ENCODE measurements at places on chromosomes 4 and X.

- no peak for DNase-seq
Measured at GRCh38 chr4:76690906-76691275, 207.1 kb downstream of the SOWAHB start.

- no peak for DNase-seq
Measured at GRCh38 chr4:161762796-161763195, 401.0 kb downstream of the FSTL5 start.

DNA sequence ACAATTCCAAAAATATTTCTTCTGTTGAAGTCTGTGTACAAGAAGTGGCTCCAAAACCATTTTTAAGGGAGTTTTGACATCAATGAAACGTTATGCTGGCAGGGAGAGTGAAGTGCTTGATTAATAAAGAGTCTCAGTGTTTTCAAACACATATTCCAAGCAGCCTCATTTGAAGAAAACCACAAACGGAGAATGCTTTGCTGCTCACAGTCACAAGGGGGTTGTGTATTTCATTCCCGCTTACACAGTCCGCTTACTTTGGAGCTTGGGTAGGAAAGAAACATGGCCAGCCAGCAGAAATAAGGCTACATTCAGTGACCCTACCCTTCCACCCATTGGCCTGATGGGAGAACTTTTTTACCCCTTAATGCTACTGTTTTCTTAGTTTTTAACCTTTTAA, 586.2 kb downstream of the RAB28 start:
- DNase-seq: no peak

- no peak for DNase-seq
Measured at GRCh38 chr4:94939791-94940519, 182.2 kb downstream of the BMPR1B start.

DNA sequence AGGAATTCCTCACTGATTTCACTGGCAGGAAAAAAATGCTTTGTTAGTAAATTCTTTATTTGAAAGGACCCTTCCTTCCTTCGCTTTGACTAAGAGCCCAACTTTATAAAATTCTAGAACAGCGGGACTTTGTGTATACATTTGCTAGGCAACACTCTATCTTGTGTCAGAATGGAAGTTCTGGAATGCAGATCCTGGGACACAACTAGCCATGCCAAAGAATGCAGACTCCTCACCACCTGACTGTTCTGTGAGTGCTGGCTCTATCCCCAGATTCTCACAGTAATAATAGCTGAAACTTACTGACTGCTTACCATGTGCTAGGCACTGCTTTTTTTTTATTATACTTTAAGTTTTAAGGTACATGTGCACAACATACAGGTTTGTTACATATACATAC, 73.3 kb upstream of the ZDHHC15 start:
- DNase-seq: no peak

GRCh38 chrX:43898406-43899035, 16.3 kb upstream of the MAOB start:
- no peak for DNase-seq

DNA sequence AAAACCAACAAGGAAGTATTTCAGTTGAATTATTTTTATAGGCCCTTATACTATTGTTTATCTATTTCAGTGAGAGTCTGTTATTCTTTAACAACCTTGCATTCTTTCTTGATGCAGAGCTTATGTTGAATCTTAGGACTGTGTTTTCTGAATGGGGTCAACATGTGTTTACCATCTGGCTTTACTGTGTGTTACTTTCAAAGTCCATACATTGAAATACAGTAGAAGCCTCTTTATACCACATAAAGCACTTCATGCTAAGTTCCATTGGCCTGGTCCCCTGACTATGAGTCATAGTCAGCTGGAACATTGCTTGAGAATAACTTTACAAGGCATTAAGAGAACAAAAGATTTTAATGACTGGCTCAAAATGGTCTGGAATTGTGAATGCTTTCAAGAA, 152.6 kb downstream of the GASK1B start:
- DNase-seq: no peak

- DNase-seq: no peak
Measured at GRCh38 chr4:83639849-83640493, 104.1 kb downstream of the GPAT3 start.

GRCh38 chr4:61994036-61994435, 793.9 kb downstream of the ADGRL3 start:
- DNase-seq: no peak

- no peak for DNase-seq
Measured at GRCh38 chr4:52852041-52852440, 10.1 kb upstream of the RASL11B start.

DNA sequence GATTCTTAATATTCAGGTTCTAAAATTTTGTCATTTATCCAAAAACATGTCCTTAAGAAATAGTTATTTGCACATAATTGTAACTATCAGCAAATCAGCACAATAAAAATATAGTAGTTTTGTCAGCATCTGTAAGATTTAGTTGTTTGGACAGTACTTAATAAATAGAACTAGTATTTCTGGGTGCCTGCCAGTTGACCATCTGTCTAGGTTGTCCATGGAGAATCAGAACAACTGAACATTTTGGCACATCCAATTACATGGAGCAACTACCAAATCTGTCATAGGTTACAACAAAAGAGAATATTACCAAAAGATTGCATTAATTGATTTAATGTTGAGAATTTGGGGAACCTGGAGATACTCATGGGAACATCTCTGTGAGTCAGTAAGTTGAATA, 305.5 kb upstream of the TACR3 start:
- no peak for DNase-seq

- no peak for DNase-seq
Measured at GRCh38 chrX:95996294-95996693, 688.3 kb upstream of the DIAPH2 start.

DNA sequence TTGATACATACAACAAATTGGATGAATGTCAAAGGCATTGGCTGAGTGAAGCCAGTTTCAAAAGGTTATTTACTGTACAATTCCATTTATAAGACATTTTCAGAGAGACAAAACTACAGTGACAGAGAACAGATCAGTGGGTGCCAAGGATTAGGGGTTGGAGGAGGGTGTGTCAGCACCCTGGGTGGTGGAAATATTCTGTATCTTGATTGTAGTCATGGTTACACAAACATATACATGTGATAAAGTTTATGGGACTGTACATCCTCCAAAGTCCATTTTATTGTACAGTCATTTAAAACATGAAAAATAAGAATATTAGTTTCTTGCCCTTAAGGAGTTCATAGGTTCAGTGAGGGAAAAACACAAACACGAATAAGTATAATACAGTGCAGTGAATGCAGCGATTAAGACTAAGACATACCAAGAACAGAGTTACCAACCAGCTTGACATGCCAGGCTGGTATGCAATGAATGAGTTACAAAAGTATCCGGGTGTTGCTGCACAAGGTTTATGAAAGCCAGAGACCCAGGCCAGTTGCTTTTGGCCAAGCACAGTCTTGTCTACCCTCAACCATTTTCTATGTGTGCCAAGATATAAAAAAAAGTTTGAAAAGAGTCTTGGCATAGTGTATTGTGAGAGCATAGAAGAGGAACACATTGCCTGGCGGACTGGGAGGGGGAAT, 123.6 kb downstream of the MSL3 start:
- no peak for DNase-seq

DNA sequence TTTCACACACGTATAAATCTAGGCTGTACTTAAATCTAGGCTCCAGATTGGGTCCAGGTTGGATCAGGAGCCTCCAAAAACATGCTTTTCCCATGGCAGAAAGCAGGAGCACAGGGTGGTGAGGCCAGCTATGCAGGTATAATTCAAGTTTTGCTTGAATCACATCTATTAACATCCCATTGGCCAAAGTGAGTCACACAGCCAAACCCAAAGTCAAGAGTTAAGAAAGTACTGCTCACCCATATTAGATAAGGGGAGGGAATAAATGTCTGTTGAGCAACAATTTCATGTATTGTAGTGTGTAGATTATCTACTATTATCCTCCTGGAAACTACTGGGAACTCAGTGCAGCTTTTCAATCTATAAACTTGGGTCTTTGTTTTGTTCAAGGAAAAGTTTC, 12.8 kb downstream of the SUPT20HL2 start:
- no peak for DNase-seq

GRCh38 chr4:6052679-6053078, 34.4 kb upstream of the C4orf50 start:
- no peak for DNase-seq

DNA sequence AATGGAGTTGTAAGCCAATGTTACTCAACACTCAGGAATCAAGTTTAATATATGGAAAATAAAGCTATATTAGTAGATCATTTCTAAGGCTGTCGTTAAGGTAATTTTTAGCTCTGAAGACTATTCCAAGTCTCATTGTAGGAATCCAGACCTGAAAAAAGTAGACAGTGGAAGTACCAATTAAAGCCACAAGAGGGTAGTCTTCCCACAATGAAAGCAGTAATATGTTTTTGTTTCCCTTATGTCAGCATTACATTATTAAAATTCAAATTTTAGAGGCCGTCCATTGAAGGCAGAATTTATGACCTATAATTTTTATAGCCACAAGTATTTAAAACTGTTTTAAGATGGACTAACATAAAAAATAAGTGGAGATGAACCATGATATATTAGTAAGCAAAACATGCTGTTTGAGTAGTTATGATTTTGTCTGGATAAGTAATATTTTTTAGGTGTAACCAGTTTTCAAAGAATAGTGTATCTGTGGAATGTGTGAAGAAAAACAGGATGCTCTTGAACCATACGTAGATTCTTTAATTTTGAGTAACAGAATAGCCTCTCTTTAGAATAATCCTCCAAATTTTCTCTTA, 372.6 kb upstream of the TECRL start:
- DNase-seq: no peak

DNA sequence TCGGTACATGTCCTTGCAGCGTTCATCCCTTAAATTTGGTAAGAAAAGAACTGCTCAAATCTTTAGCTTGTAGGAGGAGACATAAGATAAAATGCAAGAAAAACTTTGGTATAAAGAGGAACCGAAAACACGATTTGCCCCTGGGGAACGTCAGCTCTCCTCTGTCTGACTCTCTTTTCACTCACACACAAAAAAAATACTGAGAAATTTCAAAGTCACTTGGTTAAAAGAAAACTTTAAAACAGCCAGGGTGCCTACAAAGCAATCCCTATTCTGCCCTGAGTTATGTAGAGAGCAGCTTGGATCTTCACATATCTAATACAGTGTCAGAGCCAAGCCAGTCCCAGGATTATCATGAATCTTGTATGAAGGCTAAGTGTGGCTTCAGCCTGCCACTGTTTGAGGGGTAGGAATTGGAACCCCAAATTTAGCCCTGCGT, 248.5 kb upstream of the CXXC4 start:
- no peak for DNase-seq

GRCh38 chr4:8010618-8011017, 71.0 kb upstream of the AFAP1 start:
- DNase-seq: no peak

DNA sequence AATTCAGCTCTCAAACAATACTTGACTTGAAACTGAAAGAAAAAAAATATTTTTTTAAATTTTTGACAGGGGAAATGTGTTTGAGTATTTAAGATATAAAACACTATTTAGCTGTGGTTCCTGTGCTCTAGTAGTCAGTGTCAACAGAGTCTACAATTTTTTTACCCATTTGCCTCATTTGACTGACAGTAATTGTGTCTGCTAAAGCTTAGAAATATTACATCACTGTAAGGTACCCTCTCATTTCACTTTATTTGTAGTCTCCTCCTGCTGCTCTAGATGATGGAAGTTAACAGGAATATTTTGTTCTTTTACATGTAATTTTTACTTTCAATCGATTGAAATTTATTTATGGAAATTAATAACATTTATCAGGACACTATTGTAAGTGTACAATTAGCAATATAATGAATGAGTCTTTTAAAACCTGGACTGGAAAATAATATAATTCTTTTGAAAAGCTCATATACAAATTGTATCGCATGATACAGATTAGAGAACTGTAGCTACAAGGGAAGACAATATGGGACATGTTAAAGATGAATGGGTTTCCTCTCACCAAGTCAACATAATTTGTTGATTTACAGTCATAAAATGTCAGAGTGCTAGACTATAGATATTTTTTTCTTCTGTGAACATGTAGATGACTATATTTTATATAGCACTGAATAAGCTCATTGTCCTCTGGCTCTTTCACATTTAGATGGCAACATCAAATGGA, 1186.5 kb upstream of the ADGRL3 start:
- DNase-seq: no peak

DNA sequence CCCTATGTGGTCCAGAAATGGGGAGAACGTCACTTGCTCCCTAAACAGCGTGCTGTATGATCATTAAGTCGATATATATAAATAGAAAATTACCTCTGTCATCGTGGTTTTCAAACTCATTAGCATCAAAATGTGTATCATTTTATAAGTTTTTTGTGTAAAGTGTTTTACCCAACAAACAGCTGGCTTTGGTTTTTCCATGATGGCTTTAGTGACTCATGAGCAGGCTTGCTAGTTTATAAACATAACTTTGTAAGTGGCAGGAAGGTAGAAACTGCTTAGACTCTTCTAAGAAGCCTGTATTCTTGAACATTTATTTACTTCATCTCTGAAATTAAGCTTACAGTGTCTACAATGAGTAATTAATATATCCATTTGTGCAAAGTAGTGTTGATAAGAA, 108.4 kb upstream of the DIPK2B start:
- no peak for DNase-seq

GRCh38 chr4:122346036-122346435, 32.8 kb upstream of the ADAD1 start:
- no peak for DNase-seq

- DNase-seq: no peak
Measured at GRCh38 chrX:74656079-74656745, 41.8 kb upstream of the RLIM start.

- DNase-seq: no peak
Measured at GRCh38 chr4:126888968-126889367, 743.8 kb upstream of the INTU start.

GRCh38 chr4:61143461-61143860, 56.7 kb upstream of the ADGRL3 start:
- DNase-seq: no peak

DNA sequence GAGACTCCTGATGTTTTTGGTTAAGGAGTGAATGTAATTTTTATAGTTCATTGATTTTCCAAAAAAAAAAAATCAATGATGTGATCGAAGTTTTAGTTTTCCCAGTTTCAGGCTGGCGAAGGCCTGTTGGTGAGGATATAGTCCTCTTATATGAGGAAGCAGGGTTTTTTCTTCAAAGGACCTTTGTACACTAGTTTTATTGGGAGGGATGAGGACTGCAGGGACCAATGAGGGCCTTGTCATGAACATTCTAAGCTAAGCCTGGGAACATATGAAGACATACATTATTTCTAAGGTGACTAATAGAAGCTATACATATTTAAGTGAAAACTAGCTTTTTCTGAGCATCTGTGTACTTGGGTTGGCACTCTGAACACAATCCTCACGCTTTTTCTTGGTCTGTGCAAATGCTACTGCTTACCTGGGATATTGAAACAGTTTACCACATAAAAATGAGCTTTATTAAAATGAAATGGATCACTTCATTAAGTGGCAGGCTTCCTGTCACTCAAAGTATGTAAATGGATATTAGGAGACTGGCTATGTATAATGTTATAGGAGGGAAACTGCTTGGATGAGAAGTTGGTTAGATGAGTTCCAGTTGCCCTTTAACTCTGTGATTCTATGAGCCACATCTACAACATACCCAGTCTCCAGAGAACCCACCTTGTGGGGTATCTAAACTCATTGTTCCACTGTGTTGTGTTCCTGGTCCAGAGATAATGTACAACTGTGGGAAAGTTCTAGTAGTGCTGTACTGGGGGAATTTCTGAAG, 43.5 kb downstream of the SLC4A4 start:
- DNase-seq: no peak

GRCh38 chrX:53483838-53484405, 49.8 kb upstream of the HSD17B10 start:
- DNase-seq: no peak
